NCI-H1092 (cell line): ENCODE measurements at places on chromosomes 7 and 10.

DNA sequence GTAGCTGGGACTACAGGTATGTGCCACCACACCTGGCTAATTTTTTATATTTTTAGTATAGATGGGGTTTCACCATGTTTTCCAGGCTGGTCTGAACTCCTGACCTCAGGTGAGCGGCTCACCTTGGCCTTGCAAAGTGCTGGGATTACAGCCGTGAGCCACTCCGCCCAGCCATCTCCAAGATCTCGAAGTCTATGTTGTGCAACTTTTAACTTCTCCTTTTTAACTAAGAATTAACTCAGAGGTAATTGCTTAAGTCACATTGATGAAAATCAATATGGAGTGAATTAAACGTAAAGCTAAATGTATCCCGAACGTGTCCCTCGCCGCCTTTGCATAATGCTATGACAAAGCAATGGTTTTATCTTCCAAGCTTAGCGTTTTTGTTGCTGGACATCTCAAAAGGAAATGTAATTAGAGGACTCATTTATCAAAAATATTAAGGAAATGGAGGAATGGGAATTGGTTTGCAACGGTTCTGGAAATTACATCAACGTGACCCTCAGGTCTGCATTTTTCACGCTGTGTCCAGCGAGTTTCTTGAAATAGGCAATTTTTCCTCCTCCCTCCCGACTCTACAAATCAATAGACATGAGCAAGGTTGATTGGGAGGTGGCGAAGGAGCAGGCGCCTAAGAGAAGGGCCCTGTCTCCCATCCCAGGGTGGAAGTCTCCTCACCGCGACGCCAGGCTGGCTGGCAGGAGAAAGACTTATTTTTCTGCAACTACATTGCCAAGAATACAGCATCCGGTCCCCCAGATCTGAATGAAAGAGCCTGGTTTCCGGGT is 89.8 kb downstream of the TMEM130 start:
- no peak for DNase-seq

- DNase-seq, result no peak
Observed at GRCh38 chr10:22476601-22477321, 131.5 kb downstream of the SPAG6 start.

- no peak for DNase-seq
Observed at GRCh38 chr7:52799817-52800216, 235.6 kb upstream of the POM121L12 start.

DNA sequence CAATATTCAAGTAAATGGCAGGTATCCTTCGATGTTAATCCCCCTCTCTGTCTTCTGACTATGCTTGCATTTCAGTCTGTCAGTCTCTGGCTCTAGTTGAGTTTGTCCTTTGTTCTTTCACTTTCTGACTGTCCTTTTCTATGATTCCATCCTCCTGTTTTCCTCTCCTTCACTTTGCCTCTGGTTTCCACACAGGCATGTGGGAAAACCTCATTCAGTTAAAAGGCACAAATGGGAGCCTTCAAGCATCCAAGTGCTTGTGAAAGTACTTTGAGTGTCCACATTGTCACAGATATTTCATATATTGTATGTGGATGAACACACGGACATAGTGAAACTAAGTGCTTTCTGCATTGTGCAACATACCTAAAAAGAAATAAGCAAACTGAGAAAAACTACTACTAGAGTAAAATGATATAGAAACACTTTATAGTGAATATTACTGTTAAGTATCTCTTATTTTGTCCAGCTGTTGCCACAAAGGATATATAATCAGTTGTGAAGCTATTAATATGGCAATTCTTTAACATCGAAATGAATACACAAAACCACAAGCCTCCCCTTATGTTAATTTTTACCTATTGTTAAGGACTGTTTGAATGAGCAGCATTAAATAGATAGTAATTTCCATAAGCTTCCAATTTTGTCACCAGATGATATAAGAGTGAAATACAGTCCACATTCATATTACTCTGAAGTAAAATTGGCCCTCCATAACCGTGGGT is 71.7 kb downstream of the NRBF2 start:
- DNase-seq, result no peak

- no peak for DNase-seq
Observed at GRCh38 chr7:138784692-138785091, 13.1 kb upstream of the TMEM213 start.

GRCh38 chr10:6171881-6172695 is 30.6 kb upstream of the PFKFB3 start:
- no peak for DNase-seq

- no peak for DNase-seq
Observed at GRCh38 chr7:130131964-130132875, 61.9 kb downstream of the KLHDC10 start.

DNA sequence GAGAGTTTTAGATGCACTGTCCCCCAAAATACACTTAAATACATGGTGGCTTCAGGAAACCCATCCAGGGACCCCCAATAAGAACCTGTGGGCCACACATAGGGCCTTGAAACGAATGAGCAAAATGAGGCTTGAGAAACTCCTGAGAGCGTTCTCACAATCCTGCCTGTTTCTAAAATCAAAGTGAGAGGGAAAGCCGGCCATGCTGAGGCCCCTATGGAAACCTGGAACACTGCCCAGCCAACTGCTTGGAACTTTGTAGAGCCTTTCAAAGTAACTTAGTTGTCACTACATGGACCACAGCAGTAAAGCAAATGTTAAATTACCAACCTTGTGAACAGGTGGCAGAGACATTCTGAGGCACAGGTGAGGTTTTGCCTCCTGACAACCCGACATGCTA is 13.4 kb downstream of the SGMS1 start:
- no peak for DNase-seq
